NCI-H460 (cell line): ENCODE measurements at places on chromosomes 7 and 10.

DNA sequence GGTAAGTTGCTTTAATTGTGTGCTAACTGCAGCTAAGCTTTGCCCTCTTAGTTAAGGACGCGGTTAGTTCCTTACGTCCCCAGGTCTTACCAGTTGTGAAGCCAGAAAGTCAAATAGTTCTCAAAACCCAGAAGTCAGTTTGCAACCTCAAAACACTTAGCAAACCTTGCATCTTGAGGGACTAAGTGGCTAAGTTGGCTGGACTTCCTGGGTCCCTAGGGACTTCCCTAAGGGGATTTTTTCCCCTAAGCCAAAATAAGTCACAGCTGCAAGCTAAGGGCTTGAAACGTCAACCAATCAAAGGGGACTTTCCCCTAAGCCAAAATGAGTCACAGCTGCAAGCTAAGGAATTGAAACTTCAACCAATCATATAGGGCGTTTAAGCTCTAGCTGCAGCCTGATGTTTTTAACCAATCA is 36.2 kb upstream of the HECW1 start:
- DNase-seq, result no peak

DNA sequence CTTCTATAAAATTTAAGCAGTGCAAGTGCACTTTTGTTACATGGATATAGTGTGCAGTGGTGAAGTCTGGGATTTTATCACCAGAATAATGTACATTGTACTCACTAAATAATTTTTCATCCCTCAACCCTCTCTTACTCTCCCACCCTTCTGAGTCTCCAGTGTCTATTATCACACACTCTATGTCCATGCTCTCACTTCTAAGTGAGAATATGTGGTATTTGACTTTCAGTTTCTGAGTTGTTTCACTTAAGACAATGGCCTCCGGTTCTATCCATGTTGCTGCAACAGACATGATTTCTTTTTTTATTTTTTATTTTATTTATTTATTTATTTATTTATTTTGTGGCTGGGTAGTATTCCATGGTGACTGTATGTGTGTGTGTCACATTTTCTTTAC is 855.9 kb upstream of the PHF14 start:
- no peak for DNase-seq

GRCh38 chr10:30773501-30773900 is 143.9 kb upstream of the LYZL2 start:
- no peak for DNase-seq

DNA sequence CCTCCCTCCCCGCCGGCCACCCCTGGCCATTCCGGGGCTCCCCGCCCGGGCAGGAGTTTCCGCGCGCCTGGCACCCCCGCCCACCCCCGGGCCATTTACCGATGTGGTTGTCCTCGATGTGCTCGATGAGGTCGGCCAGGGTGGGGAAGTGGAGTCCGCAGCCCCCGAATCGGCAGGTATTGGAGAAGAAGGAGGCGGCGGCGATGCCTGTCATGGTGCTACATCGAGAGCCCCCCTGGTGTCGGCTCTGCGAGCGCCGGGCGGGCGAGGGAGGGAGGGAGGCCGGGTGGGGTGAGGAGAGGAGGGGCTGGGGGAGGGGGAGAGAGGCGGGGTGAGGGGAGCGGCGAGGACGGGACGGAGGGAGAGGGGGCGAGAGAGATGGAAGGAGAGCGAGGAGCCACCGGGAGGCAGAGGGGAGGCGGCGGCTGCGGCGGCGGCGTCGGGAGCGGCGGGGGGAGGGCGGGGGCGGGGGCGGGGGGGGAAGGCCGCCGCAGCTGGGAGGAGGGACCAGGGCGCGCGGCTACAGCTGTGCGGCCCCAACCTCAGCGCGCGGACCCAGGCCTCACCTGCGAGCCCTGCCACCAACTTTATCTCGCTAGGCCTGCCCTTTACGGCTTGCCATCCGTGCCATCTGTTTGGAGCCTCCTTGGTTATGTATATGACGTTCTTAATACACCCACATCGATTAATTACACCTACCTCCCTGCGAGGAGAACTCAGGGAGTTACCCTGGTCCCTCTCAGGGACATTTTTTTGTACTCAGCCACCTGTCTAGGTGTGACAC is at the start of gene JAZF1:
JAZF1 (minus strand) TSS at position 432 of the 784 bp plus-strand sequence.
- DNase-seq, result peak; percentile 17

DNA sequence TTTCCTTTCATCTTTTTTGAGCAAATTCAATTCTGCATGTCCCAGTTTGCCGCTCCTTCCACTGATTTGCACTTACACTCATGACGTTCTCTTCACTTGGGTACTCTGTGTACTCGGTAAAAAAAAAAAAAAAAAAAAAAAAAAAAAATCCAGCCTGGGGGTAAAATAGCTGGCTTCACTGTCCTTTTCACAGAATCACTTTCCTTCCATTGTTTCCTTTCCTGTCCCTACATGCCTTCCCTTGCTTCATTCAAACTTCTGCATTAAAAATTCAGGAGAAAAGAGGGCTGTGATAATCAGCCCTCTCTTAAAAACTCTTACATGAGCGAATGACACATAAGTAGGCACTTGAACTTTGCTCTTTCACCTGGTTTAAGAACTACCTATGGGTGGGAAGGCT is 8.7 kb downstream of the ANKRD1 start:
- DNase-seq, result no peak
